ENCODE measurements at places on chromosomes 1 and 21.
A peak's percentile ranks its signal among the peaks of the same experiment; 100 is the strongest.

GRCh38 chr21:44862869-44863685, 10.4 kb downstream of the PTTG1IP start:
- peaks cover 64% of the 10 kb centered on the region for H3K36me3 ChIP-seq
- H3K4me1 ChIP-seq: peaks cover 77% of the 10 kb centered on the region
- H3K4me3 ChIP-seq: no peak overlapping the region
- H3K27me3 ChIP-seq: no peaks in the 10 kb centered on the region
- H3K27ac ChIP-seq: no peak overlapping the region
- no peak for DNase-seq

DNA sequence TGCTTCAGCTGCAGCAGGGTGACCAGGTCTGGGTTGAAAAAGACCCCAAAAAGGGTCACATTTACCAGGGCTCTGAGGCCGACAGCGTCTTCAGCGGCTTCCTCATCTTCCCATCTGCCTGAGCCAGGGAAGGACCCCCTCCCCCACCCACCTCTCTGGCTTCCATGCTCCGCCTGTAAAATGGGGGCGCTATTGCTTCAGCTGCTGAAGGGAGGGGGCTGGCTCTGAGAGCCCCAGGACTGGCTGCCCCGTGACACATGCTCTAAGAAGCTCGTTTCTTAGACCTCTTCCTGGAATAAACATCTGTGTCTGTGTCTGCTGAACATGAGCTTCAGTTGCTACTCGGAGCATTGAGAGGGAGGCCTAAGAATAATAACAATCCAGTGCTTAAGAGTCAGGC, 2.9 kb downstream of the C1QA start:
- DNase-seq: no peak
- no peak overlapping the region for H3K4me3 ChIP-seq
- H3K27ac ChIP-seq: no peak overlapping the region
- no peaks in the 10 kb centered on the region for H3K27me3 ChIP-seq

DNA sequence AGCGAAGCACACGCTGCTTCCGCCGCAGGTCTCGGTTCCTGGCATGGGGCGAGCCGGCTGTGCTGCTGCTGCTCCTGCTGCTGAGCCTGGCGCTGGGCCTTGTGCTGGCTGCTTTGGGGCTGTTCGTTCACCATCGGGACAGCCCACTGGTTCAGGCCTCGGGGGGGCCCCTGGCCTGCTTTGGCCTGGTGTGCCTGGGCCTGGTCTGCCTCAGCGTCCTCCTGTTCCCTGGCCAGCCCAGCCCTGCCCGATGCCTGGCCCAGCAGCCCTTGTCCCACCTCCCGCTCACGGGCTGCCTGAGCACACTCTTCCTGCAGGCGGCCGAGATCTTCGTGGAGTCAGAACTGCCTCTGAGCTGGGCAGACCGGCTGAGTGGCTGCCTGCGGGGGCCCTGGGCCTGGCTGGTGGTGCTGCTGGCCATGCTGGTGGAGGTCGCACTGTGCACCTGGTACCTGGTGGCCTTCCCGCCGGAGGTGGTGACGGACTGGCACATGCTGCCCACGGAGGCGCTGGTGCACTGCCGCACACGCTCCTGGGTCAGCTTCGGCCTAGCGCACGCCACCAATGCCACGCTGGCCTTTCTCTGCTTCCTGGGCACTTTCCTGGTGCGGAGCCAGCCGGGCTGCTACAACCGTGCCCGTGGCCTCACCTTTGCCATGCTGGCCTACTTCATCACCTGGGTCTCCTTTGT, 2.6 kb downstream of the TAS1R3 start:
- peaks cover 38% of the 10 kb centered on the region for H3K36me3 ChIP-seq
- no peak overlapping the region for H3K27ac ChIP-seq

GRCh38 chr1:226738995-226739695, at the start of gene ITPKB:
ITPKB (minus strand) TSS chr1:226739282; CDS start chr1:226737458, 1,824 bp downstream.
- DNase-seq: peak; percentile 69
- peaks cover 30% of the 10 kb centered on the region for H3K4me1 ChIP-seq
- H3K27me3 ChIP-seq: no peaks in the 10 kb centered on the region

DNA sequence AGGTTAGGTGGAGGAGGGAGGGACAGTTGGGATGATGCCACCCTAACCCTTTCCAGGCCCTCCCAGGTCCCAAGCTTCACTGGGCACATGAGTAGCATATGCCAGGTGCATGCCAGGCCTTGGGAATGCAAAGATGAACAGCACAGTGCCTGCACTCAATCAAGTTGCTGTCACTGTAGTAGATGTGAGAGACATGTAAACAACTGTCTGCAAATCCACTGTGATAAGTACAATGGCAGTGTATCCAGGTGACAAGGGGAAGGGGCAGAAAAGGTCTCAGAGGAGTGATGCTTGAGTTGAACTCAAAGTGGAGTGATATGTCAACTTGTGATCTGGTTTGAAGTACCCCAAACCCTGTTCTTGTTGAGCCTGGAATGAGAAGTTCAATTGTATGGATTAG, 49.5 kb upstream of the LRRN2 start:
- no peaks in the 10 kb centered on the region for H3K4me1 ChIP-seq
- DNase-seq: no peak
- H3K4me3 ChIP-seq: no peak overlapping the region
- H3K27ac ChIP-seq: no peak overlapping the region

DNA sequence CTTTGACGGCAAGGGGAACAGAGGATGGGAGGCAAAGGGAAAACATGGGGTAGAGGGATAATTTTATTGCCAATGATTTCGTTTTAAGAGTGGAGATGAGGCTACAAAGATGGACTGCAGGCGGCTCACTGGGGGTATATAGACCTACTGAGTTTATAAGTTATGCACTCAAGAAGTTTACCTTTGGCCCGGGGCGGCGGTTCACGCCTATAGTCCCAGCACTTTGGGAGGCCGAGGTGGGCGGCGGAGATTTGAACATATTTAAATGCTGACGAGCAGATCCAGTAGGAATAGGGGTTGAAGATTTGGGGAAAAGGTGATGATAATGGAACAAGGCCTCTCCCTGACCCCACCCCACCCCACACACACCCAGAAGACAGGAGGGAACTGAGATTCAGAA, 8.1 kb upstream of the SLAMF9 start:
- no peak overlapping the region for H3K4me3 ChIP-seq
- DNase-seq: peak; percentile 38
- H3K27me3 ChIP-seq: no peaks in the 10 kb centered on the region
- H3K36me3 ChIP-seq: no peaks in the 10 kb centered on the region
- H3K27ac ChIP-seq: no peak overlapping the region

- H3K36me3 ChIP-seq: no peaks in the 10 kb centered on the region
- no peak for DNase-seq
- H3K27me3 ChIP-seq: no peaks in the 10 kb centered on the region
- H3K27ac ChIP-seq: no peak overlapping the region
- no peak overlapping the region for H3K4me3 ChIP-seq
Observed at GRCh38 chr1:83716641-83717040, 282.3 kb downstream of the TTLL7 start.

GRCh38 chr1:107535091-107535490, 394.3 kb downstream of the NTNG1 start:
- DNase-seq: no peak
- no peaks in the 10 kb centered on the region for H3K36me3 ChIP-seq
- H3K4me3 ChIP-seq: no peak overlapping the region
- H3K27me3 ChIP-seq: peaks cover 3% of the 10 kb centered on the region
- H3K27ac ChIP-seq: no peak overlapping the region

GRCh38 chr1:162279136-162279498, 97.5 kb downstream of the SPATA46 start:
- DNase-seq: no peak
- H3K27me3 ChIP-seq: no peaks in the 10 kb centered on the region
- no peak overlapping the region for H3K27ac ChIP-seq
- H3K4me3 ChIP-seq: no peak overlapping the region
- H3K36me3 ChIP-seq: no peaks in the 10 kb centered on the region
- H3K4me1 ChIP-seq: no peaks in the 10 kb centered on the region

- H3K4me3 ChIP-seq: no peak overlapping the region
- H3K36me3 ChIP-seq: peaks cover 14% of the 10 kb centered on the region
- no peak for DNase-seq
- peaks cover 25% of the 10 kb centered on the region for H3K4me1 ChIP-seq
Observed at GRCh38 chr1:150072959-150073358, 5.4 kb downstream of the VPS45 start.

GRCh38 chr1:16393570-16394521, 26.8 kb downstream of the SZRD1 start:
- no peaks in the 10 kb centered on the region for H3K27me3 ChIP-seq
- peaks cover 31% of the 10 kb centered on the region for H3K36me3 ChIP-seq
- no peaks in the 10 kb centered on the region for H3K4me1 ChIP-seq
- no peak for DNase-seq
- H3K27ac ChIP-seq: peak overlapping the region; percentile 5

- H3K4me3 ChIP-seq: no peak overlapping the region
- no peaks in the 10 kb centered on the region for H3K36me3 ChIP-seq
- no peaks in the 10 kb centered on the region for H3K27me3 ChIP-seq
- DNase-seq: no peak
- no peak overlapping the region for H3K27ac ChIP-seq
Observed at GRCh38 chr1:204834752-204835151, 35.9 kb upstream of the NFASC start.

- no peak for DNase-seq
- no peaks in the 10 kb centered on the region for H3K36me3 ChIP-seq
- no peaks in the 10 kb centered on the region for H3K4me1 ChIP-seq
- H3K27ac ChIP-seq: no peak overlapping the region
- no peaks in the 10 kb centered on the region for H3K27me3 ChIP-seq
Observed at GRCh38 chr1:84286071-84286470, 15.4 kb upstream of the SAMD13 start.

DNA sequence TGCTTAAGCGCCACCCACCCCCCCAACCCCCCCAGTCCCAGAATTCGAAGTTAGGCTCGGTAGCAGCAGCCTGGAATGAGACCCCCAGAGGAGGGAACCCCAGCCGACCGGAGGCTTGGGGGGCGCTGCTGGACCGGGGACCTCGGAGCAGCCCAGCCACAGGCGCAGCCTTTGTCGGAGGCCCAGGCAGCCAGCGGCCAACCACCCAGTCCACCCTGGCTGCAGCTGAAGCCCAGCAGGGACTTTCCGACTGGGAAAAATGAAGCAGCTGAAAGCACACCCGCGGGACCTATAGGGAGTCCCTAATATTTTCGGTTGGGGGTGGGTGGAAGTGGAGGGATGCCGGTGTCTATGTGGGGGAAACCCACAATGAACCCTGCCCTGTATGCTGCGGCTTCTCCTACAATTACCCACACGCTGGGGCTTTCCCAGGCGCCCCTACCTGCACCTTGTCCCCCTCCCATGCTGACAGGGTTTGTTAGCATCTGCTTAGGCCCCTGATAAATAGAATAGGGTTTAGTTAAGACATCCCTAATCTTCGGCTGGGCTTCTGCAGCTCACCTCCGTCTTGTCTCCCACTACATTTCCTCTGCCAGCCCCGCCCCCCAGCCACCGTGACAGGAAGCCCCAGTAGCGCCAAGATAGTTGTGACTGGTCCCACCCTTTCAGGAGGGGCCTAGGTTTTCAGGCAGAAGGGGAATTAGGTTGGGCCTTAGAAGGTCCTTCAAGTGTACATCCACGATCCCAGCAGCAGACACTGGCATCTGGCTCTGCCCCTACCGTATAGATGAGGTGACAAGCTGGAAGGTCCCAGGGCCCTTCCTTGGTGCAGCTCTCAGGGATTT, 838 bp downstream of the CCDC28B start:
- peak overlapping the region; percentile 70 for H3K4me3 ChIP-seq
- peak; percentile 78 for DNase-seq
- H3K36me3 ChIP-seq: peaks cover 4% of the 10 kb centered on the region

- peaks cover 3% of the 10 kb centered on the region for H3K36me3 ChIP-seq
- DNase-seq: no peak
- H3K4me3 ChIP-seq: no peak overlapping the region
- H3K27me3 ChIP-seq: no peaks in the 10 kb centered on the region
- no peaks in the 10 kb centered on the region for H3K4me1 ChIP-seq
Observed at GRCh38 chr1:167371030-167371429, 147.3 kb downstream of the CD247 start.

GRCh38 chr1:99457381-99458165, 188.3 kb upstream of the PALMD start:
- H3K4me1 ChIP-seq: no peaks in the 10 kb centered on the region
- no peaks in the 10 kb centered on the region for H3K36me3 ChIP-seq
- DNase-seq: no peak
- H3K27ac ChIP-seq: no peak overlapping the region
- no peaks in the 10 kb centered on the region for H3K27me3 ChIP-seq

GRCh38 chr1:217388522-217389065, 242.3 kb downstream of the GPATCH2 start:
- H3K27me3 ChIP-seq: no peaks in the 10 kb centered on the region
- no peaks in the 10 kb centered on the region for H3K4me1 ChIP-seq
- no peaks in the 10 kb centered on the region for H3K36me3 ChIP-seq

DNA sequence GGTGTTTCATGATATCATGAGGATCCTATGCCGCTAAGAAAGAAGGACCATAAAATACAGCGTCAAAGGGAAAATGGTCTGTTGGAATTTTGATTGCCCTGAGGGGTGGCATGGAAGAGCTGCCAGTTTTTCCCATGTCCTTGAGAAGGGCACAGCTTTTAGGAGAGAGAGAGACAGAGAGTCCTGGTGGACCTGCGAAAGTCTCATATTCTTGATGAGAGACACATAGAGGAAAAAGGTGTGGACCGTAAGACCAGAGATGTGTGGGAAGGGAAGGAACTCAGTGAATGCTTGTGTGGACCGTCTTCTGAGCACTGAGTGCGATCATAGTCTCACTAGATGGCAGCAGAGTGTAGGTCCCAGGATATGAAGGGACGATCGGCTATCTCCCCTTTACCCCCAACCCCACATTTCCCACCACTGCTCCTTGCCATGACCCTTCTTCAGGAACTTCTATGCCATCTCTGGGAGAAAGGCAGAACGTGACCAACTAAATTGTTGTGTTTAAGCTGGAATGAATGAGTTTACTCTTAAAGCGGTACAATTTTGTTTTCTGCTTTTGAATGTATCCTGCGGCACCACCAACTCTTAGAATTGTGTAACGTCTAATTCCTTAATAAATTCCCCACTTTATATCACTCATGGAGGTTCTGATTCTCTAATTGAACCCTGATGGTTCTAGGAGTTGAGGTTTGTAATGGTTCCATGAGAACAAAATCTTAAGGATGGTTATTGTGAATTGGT, 117.7 kb downstream of the CTH start:
- H3K27me3 ChIP-seq: no peaks in the 10 kb centered on the region
- H3K4me3 ChIP-seq: no peak overlapping the region
- H3K27ac ChIP-seq: no peak overlapping the region
- no peaks in the 10 kb centered on the region for H3K36me3 ChIP-seq
- no peaks in the 10 kb centered on the region for H3K4me1 ChIP-seq

DNA sequence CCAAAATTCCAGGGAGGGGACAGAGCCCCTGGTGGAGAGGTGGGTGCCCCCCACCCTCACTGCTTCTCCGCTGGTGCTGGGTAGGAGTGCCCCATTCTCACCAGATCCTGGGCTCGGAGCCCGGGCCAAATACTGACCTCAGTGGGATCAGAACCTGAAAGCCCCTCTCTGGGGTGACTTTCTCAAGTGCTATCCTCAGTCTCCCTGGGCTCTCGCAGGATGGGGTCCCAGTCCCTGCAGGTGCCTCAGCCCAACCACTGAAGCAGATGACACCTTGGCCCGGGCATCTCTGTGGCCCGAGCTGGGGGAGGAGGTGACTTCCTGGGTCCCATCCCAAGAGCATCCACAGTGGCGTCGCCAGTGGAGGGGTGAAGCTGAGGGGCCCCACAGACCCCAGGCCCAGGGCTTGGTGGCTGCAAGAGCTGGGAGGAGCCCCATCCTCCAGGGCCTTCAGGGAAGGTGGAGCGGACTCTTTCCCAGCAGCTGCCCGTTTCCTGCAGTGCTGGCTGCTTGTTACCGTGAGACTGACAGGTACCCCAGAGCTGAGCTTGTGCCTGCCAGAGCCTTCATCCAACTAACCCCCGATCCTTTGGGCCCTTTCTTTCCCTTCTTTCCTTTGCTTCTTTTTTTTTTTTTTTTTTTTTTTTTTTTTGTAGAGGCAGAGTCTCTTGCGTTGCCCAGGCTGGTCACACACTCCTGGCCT, 3.9 kb upstream of the FNDC10 start:
- H3K4me3 ChIP-seq: no peak overlapping the region
- H3K27ac ChIP-seq: no peak overlapping the region
- H3K36me3 ChIP-seq: no peaks in the 10 kb centered on the region
- H3K4me1 ChIP-seq: peaks cover 16% of the 10 kb centered on the region

Measured in tibial artery (tissue), 4 donors.